Endothelial cell of umbilical vein (primary cell): ENCODE measurements at places on chromosomes 1 and 21. TPM values are rescaled to one million over a fixed set of nuclear protein-coding genes. Genes with fewer than 3 reads are reported as not detected.

DNA sequence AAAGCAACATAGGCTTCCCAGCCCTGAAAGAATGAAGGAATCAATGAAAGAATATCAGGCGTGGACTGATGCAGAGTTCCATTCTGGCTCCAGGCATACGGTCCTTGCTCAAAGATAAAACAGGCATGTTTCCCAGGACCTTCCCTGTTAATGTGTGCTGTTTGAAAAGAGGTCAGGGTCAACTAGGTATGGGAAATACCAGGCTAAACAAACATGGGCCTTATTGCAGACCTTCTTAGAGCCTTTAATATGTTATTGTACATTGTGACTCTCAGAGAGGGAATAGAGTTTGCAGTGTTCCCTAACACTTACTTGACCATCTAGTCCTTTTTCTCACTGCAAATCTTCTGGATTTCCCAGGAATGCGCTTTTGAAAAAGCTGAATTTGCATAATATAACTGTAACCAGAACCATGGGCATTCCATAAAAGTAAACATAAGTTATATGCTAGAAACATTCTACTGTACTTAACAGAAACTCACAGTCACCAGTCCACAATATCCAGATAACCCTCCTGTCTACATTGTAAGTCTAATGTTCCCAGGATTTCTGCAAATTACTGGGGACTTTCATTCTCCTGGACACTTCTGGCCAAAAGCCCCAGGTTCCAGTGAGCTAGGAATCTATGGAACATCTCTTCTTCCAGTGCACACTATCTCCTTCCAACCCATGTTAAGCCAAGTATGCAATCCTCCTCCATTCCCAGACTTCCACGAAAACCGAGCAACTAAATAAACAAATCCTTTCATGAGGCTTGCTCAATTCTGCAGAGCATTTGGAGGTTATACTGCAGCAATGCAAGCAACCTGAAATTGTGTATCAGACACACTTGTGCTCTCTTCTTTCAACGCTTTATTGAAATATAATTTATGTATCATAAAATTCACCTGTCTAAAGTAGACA is 486.6 kb downstream of the SETD4 start:
- no peak for DNase-seq

- DNase-seq: no peak
Observed at GRCh38 chr1:151581451-151581850, 30.4 kb upstream of the SNX27 start.

DNA sequence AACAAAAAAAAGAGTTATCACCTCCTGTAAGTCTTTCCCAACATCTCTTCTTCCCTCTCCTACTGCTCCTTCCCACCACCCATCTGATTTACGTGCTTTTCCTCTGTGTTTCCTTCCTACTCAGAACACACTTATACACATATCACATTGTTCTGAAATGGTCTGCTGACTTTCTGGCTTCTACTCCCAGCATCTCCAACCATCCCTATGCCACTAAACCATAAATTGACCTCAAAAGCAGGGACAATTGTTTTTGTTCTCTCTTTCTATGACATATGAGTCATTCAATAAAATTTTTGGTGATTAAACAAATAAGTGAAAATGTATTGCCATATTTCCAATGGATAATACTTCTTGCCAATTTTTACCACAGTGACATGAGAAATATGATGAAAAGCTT is 8.2 kb downstream of the GOLPH3L start:
- peak; percentile 73 for DNase-seq

- DNase-seq: no peak
Observed at GRCh38 chr1:204872262-204872881, 1.7 kb downstream of the NFASC start.

DNA sequence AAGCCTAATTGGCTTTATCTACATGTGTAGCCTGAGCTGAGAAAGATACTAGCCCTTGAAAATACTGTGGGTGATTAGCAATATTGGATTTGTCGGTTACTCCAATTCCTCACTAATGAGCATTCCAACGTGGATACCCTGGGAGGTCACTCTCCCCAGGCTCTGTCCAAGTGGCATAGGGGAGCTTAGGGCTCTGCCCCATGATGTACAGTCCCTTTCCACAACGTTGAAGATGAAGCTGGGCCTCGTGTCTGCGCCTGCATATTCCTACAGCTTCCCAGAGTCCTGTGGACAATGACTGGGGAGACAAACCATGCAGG is 2.6 kb downstream of the RCC1 start:
- DNase-seq: no peak

GRCh38 chr1:110123224-110123623 is 11.0 kb downstream of the UBL4B start:
- no peak for DNase-seq

GRCh38 chr1:36533897-36534296 is 51.2 kb upstream of the CSF3R start:
- DNase-seq: no peak

GRCh38 chr1:161069241-161069640 is 450 bp downstream of the ARHGAP30 start:
- DNase-seq: no peak

GRCh38 chr1:85628791-85629531 is 48.4 kb downstream of the CCN1 start:
- DNase-seq: peak; percentile 81

DNA sequence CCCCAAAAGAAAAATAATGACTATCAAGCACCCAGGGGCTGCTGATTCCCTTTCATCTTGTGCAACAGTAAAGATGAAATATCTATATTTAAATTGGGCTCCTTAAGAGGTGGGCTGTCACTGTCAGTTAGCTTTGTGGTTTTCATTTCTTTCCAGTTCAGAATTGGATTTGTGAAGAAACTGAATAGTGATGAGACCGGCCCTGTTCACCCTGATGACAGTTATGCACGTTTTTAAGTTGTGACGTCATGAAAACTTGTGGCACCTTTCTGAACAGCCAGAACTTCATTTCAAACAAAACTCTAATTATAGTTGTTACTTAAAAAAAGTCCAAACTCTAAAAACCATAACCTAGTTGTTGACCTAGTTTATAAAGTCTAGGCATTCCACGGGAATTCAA is 125.9 kb downstream of the RUNX1 start:
- DNase-seq: no peak

- DNase-seq: no peak
Observed at GRCh38 chr1:76871355-76871974, 4.2 kb downstream of the ST6GALNAC5 start.

GRCh38 chr1:7315316-7315715 is 455.8 kb upstream of the VAMP3 start:
- DNase-seq: no peak

DNA sequence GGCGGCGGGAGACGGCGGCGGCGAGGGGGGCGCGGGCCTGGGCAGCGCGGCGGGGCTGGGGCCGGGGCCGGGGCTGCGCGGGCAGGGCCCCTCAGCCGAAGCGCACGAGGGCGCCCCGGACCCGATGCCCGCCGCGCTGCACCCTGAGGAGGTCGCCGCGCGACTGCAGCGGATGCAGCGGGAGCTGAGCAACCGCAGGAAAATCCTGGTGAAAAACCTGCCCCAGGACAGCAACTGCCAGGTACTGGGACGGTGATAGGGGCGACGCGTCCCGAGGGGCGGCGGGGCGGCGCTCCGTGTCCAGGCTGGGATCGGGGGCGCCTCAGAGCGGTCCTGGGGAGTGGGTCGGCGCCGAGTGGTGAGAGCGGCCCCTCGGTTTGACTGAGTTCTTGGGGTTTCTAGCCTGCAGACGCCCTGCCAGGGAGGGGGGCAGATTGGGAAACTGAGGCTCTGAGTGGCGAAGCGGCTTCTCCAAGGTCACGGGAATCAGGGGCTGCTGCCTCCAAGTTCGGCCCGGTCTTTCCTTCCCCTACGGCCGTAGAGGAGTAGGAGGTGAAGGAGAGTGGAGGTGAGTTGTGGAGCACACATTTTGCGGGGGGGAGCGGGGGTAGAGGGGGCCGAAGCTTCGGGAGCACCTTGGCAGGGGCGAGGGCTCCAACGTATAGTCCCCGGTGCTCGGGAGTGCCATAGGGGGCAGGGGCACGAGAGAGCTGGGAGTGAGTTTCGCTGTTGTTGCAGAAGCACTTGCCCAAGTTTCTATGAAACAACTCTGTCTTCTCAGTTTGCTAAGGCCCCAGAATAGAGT is 508 bp downstream of the RAVER2 start:
- DNase-seq: peak; percentile 43

DNA sequence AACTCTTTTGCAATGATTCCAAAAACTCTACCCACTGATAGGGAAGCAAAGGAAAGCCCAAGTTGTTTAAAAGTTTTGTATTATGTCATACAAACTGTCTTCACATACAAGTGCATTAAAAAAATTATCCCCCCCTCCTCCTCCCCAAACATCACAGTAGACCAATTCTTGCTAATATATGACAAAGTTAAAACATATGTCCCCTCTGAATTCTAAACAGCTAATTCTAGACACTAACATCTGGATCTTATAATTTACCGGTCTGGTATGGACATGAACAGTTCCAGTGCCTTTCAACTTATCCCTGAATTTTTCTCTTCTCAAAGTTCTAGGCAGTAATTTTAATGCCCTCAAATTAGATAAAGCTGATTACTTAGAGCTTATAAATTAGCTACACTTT is 13.4 kb downstream of the RIT1 start:
- DNase-seq: no peak

- no peak for DNase-seq
Observed at GRCh38 chr1:183572721-183573120, 17.5 kb downstream of the NCF2 start.

- DNase-seq: no peak
Observed at GRCh38 chr1:204170494-204171155, 4.5 kb upstream of the REN start.

- DNase-seq: peak; percentile 70
Observed at GRCh38 chr1:23102289-23102688, 66.4 kb downstream of the LUZP1 start.

DNA sequence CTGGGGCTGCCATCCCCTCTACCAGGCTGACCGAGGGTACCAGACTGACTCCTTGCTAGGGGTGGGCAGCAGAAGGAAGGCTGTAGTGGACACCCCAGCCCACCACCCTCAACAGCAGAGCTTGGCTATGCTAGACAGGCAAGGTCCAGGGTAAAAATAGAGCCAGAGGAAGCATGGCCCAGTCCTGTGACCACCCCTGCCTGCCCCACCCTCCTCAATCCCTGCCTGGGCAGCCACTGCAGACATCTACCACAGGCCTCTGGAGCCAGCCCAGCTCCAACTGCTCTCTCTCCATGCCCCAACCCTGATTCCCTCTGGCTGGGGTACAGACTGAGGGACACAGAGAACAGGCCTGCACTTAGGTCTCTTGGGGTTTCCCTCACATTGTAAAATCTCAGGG is 1.7 kb downstream of the S100A1 start:
- DNase-seq: no peak

ICOSLG gene
- total RNA-seq: 2.9 and 3.4 TPM in 2 replicates

KIRREL1 gene
- 53.6 and 57.6 TPM in 2 replicates for total RNA-seq

ARHGEF16 gene
- 0.51 and 1.3 TPM in 2 replicates for total RNA-seq

COL18A1 gene
- 252 and 274 TPM in 2 replicates for total RNA-seq

SPTA1 gene
- total RNA-seq: 0.48 and 0.84 TPM in 2 replicates

TAL1 gene
- 50.2 and 52.4 TPM in 2 replicates for total RNA-seq

TMEM82 gene
- total RNA-seq: not detected in 2 replicates
